ENCODE measurements at places on chromosomes 3 and 15.

DNA sequence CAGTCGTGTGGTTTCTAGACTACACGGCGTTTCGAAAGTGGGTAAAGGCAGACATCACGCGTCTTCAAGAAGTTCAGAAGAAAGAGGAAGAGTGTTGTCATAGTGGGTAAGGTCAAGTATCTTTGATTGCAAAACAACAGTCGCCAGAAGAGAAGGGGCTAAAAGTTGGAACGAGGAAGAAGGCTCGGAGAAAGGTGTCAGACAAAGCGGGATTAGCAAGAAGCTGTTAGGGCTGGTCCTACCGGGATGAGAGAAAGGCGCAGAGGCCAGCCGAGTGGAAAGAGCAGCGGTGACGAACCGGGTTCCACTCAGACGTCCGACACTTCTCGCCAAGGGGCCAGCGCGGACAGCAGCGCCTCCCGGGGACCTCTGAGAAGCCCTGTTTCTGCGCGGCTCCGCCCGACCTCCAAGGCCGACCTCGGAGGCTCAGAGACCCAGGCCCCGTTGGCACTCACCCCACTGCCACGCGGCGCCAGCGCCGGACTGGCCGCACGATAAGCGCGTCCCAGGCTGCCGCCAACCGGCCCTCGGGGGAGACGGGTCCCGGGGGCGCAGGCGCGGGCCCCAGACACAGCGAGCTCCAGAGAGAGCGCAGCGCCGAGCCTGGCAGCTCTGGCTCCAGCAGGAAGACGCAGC lies 436 bp downstream of the ADPGK start:
- DNase-seq: no peak

DNA sequence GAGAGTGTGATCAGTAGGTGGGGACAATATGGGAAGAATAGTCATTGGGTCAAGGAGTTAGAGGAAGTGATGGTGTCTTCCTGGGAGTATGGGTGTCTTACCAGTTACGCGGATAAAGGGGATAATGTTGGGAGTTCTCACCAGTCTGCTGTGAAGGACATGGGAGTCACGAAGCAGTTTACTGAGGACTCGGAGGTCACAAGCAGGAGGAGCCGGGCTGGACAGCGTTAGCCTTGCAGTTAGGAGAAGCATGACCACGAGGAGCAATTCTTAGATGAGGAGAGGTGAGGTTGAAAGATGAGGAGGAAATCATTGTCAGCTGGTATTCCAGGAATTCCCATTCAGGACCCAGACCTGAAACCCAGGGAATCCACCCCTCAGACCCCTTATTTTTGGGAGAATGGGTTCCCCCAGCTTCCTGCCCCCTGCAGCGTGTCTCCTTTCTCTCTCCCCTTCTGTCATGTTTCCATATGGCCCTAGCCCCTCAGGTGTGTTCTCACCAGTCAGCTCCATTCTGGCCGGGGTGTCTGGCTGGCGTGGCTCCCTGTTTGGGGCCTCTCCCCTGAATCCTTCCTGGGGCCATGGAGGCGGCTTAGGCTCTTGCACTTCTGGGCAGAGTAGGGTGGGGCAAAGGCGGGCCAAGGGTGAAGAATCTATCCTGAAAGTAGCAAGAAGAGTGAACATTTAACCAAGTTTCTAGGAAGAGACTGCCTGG lies 2.1 kb downstream of the THPO start:
- no peak for DNase-seq

DNA sequence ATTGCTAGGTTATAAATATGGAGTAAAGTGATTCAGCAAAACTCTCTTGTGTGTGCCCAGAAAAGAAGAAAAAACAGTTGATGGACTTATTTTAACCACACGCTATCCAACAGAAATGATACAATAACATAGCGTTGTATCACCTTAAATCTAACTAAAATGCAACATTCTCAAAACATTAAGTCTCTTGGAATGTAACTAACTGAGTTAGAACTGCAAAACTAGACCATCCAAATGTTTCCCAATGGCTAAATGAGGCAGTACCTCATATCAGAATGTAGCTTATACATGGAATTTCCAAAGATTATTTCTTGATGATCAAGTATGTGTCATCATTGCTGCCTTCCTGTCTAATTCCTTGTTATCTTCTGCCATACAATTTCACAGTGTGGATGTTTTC lies 187.9 kb downstream of the CNTN3 start:
- DNase-seq: no peak

- no peak for DNase-seq
Observed at GRCh38 chr3:53828581-53828980, 17.6 kb downstream of the CHDH start.

DNA sequence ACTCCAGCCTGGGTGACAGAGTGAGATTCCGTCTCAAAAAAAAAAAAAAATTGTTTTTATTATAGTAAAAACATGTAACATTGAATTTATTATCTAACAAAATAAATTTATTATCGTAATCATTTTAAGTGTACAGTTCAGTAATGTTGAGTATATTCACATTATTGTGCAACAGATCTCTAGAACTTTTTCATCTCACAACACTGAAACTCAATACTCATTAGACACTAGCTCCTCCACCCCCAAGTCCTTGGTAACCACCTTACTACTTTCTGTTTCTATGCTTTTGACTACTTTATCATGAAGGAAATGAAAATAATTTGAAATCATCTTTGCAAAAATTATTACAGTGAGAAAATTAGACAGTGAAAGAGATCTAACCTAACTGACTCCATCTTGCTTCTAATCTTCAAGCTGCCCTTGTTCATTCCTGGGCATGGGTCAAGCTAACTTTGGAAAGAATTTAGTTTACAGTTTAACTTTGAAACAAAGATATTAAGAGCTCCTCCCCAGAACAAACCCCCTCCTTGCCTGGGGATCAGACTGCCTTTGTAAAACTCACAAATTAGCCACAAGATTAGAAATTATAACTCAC lies 15.0 kb upstream of the FYCO1 start:
- no peak for DNase-seq

DNA sequence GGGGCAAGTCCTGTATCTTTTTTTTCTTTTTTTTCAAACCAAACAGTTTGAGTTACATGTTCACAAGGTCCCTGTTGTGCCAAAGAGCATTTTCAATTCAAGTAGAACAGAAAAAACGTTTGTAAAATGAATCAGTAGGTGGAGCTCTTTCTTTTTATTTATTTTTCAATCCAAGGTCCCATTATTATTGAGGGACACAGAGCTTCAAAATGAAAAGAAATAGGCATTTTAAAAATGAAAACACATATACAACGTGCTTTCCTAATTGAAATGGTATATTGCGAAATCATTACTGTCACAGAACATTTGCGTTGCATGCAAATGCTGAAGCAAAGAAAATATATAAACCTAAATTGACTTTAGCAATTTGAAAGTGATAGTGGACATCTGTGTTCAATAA lies 711.0 kb downstream of the MECOM start:
- no peak for DNase-seq

DNA sequence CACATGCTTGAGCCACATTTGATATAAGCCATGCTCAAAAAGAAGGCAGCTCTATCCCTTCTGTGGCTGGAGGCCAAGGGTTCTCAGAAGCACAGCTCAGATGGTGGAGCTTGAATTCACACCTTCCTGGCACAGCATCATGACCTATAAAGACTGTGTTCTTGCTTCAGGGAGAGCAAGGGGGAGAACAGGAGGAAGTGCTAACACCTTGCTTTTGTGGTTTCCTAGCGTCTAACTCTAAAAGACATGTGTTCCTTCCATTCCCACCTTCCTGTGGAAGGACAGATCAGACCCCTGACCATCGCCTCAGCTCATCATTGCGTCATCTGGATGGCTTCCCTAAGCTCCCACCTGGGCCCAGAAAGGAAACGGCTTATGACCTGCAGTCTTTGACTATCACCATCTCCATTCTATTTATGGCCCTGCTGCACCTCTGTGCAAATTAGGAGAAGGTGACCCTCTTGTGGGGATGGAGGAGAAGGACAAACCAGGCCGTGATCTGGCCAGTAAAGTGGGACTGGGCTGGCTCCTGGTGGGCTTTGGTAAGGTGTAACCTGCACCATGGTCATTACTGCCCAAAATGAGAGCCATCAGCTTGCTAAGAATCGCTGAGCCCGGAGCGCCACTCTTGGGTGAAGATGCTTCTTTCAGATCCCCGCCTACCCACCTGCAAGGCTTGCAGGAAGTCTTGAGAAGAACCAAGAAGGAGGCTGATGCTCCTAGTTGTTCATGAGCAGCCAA lies 128.5 kb downstream of the SERPINI1 start:
- DNase-seq: no peak

- no peak for DNase-seq
Observed at GRCh38 chr3:5758699-5759098, 571.2 kb downstream of the EDEM1 start.

DNA sequence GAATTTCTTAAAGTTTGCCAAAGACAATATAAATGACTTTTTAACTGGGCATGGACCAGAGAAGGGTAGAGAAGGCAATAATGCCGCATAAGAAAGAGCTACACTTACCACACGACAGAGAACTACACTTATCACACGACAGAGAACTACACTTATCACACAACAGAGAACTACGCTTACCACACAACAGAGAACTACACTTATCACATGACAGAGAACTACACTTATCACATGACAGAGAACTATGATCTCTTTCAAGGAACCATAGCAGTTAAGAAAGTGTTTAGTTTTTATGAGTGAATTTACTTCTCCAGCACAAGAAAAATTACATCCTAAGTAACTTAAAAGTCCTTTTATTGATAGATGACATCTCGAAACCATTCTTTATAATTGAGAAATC lies 32.0 kb downstream of the DCUN1D1 start:
- no peak for DNase-seq

DNA sequence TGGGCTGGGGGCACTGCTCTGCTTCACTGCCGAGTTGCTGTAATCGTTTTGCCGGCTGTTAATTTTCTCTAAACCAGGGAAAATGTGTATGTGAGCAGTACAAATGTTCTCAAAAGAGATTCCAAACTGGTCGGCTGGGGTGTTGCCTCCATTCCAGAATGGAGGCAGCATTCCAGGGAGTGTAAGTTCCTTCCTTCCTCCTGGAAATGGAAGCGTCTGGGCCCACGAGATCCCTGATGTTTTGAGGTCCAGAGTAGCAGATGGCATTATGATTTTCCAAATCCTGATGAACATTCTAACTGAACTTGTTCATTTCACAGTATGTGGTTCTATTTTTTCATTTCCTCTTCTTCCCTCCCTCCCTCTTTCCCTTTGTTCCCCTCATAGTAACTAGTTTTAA lies 64.4 kb upstream of the SKOR1 start:
- no peak for DNase-seq

- no peak for DNase-seq
Observed at GRCh38 chr3:5190147-5190791, 2.8 kb downstream of the EDEM1 start.

Data from type B pancreatic cell (in vitro differentiated cells).